Melanocyte of skin (primary cell): ENCODE measurements at places on chromosomes 5 and 9. TPM values are rescaled to one million over a fixed set of nuclear protein-coding genes. Genes with fewer than 3 reads are reported as not detected.

Gene CDC42SE2
- 26.8 and 30.9 TPM in 2 replicates for total RNA-seq

Gene ADAMTS2
- total RNA-seq = 2.0 and 3.1 TPM in 2 replicates

Gene SLC6A7
- total RNA-seq = not detected in 2 replicates

Gene ARSI
- 18.5 and 31.6 TPM in 2 replicates for total RNA-seq

Gene ADCY2
- 1.7 and 10.0 TPM in 2 replicates for total RNA-seq

Gene CDH9
- total RNA-seq = not detected in 2 replicates

Gene SELENOP
- 3.3 TPM in 1 of 2 replicates, not detected in the other for total RNA-seq

Gene LMBRD2
- total RNA-seq = 8.6 and 9.5 TPM in 2 replicates

Gene LHX2
- total RNA-seq = under 0.01 TPM in 1 of 2 replicates, not detected in the other

Gene FOXD4L6
- 0.34 TPM in 1 of 2 replicates, not detected in the other for total RNA-seq

Gene HTR4
- not detected in 2 replicates for total RNA-seq

Gene ARID3C
- total RNA-seq = under 0.01 TPM in 1 of 2 replicates, not detected in the other

Gene PDE4D
- 196 and 267 TPM in 2 replicates for total RNA-seq

Gene STING1
- total RNA-seq = 20.2 and 28.6 TPM in 2 replicates

Gene ZNF483
- 0.69 and 2.2 TPM in 2 replicates for total RNA-seq

Gene GABRP
- 0.15 and 0.33 TPM in 2 replicates for total RNA-seq

Gene AGXT2
- not detected in 2 replicates for total RNA-seq

Gene CATSPER3
- total RNA-seq = not detected in 2 replicates

Gene CTXN3
- not detected in 2 replicates for total RNA-seq

Gene ZDHHC12
- 52.9 and 69.6 TPM in 2 replicates for total RNA-seq

Gene LHX3
- not detected in 2 replicates for total RNA-seq

Gene ADRB2
- total RNA-seq = 0.77 and 2.7 TPM in 2 replicates

Gene ENTREP1
- total RNA-seq = 3.4 and 7.6 TPM in 2 replicates

Gene SV2C
- not detected in 2 replicates for total RNA-seq

Gene OBP2B
- not detected in 2 replicates for total RNA-seq

Gene WNT8A
- not detected in 2 replicates for total RNA-seq

Gene TOMM5
- 157 and 162 TPM in 2 replicates for total RNA-seq

Gene NUTM2G
- total RNA-seq = not detected in 2 replicates

Gene SPATA31C1
- not detected in 2 replicates for total RNA-seq

Gene FAM169A
- 2.1 and 2.2 TPM in 2 replicates for total RNA-seq

Gene SPAG8
- 0.36 and 1.0 TPM in 2 replicates for total RNA-seq

Gene ZNF608
- total RNA-seq = 22.3 and 24.2 TPM in 2 replicates

Gene ZCCHC9
- total RNA-seq = 44.6 and 56.8 TPM in 2 replicates

Gene LCN15
- under 0.01 TPM in 1 of 2 replicates, not detected in the other for total RNA-seq

Gene PDGFRB
- total RNA-seq = 1.3 and 2.3 TPM in 2 replicates

Gene SH3RF2
- total RNA-seq = under 0.01 and 0.15 TPM in 2 replicates

Gene CDH18
- total RNA-seq = 0.34 TPM in 1 of 2 replicates, not detected in the other

Gene TIMD4
- total RNA-seq = not detected in 2 replicates

Gene PCDHGA5
- 0.69 and 1.8 TPM in 2 replicates for total RNA-seq

Gene PCDHB5
- total RNA-seq = 0.36 and 0.69 TPM in 2 replicates

Gene SPATA31A3
- not detected in 2 replicates for total RNA-seq

Gene RICTOR
- total RNA-seq = 52.6 and 58.5 TPM in 2 replicates

Gene SPINK9
- total RNA-seq = not detected in 2 replicates

Gene SLC35D2
- 34.8 and 45.4 TPM in 2 replicates for total RNA-seq

Gene SLC4A9
- not detected in 2 replicates for total RNA-seq
